ENCODE measurements at places on chromosomes 3 and 15.

DNA sequence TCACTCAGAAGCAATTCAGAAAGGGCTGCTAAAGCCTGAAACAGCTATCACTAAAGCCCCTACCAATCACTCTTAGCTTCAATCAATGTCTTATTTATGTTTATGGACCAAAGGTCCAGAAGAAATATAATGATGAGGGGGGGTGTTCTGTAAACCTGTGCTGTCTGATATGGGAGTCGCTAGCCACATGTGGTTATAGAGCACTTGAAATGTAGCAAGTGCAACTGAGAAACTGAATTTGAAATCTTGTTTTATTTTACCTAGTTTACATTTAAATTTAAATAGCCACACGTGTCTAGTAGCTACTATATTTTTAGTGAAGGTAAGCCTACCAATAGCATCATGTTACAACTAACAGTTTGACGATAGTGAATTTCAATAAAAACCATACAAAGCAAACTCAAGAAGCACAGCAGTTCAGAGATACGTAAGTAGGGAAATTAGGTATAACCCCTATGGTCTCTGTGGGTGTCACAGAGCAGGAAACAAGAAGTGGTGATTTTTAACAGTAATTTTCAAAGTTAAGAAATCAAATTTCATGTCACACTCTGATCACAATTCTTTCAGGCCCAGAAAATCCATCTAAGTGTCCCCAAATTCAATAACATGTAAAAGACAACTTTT, 3.6 kb downstream of the POU1F1 start:
- DNase-seq, result no peak

DNA sequence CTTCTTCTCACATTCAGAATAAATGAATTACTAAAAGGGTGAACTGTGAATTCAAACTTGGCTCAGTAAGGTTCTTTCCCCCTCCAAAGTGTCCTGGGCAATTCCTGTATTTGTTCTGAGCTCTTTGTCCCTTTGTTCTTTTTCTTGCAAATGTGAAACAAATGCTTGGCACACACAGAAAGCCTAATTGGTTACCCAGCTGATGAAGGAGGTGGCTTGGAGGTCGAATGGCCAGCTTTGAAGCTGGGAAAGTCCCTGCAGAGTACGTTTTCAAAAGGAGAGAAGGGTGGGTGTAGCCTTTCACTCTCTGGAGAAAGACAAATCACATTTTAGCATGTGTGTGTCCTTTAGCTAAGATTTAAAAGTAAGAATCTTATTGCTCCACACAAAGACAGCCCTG, 154.4 kb downstream of the PEX5L start:
- no peak for DNase-seq

- DNase-seq, result no peak
Measured at GRCh38 chr15:83283138-83283812, 1.2 kb downstream of the BNC1 start.

GRCh38 chr3:131922356-131922755, 112.5 kb downstream of the CPNE4 start:
- no peak for DNase-seq

DNA sequence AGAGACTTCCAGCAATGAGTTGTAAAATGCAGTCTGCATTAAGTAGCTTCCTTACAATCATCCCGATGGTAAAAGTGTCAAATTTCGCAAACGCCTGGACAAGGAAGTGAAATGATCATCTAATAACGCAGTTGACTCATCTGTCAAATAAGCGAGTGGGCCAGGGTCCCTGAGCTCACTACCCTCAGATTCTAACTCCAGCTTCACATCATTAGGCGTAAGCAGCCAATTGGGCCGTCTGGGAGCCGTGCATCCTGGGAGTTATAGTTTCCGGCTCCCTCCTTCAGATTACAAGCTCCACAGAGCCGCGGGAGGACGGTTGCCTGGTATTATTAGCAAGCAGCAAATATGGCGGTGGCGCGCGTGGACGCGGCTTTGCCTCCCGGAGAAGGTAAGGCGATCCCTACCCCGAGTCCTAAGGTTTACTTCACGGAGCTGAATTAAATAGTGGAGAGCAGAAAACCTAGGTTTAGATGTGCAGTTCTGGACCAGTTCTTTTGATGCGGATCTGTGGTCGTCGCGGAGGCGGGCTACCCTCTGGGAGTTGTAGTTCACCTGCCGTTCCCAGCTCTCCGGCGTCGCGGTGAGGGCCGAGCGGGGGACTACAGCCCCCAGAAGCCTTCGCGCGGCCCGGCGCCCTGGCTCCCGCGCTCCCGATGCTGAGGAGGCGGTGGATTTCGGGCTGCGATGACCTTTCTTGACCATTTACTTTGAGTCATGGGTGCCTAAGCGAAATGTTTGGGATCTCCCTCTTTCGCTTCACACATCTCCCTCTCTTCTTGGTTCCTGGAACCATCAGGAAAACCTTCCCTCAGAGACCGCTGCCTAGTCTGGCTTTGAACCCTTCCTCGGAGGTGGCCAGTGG, at the start of gene CEP97:
Gene CEP97 (plus strand): TSS at position 286 of the 865 bp plus-strand sequence. CDS start 63 bp downstream, at position 349.
- peak; percentile 82 for DNase-seq

DNA sequence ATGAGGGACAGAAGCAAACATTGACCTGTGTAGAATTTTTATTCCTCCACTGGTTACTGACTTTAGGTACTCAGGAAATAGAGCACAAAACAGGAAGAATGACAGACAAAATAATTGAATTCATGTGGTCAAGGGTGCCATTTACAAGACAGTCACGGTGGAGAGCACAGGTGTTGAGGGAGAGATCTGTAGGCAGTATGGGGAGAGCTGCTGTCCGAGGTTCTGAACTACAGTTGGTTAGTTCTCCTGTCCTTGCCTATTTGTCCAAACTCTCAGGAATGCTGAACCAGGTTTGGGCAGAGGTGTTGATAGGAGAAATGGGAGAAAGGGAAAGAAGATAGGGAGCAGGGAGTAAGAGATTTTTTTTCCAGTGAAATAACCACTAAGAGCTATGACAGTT, 178.5 kb upstream of the ZBTB20 start:
- no peak for DNase-seq

GRCh38 chr3:27079427-27080257, 289.5 kb downstream of the NEK10 start:
- DNase-seq, result no peak

DNA sequence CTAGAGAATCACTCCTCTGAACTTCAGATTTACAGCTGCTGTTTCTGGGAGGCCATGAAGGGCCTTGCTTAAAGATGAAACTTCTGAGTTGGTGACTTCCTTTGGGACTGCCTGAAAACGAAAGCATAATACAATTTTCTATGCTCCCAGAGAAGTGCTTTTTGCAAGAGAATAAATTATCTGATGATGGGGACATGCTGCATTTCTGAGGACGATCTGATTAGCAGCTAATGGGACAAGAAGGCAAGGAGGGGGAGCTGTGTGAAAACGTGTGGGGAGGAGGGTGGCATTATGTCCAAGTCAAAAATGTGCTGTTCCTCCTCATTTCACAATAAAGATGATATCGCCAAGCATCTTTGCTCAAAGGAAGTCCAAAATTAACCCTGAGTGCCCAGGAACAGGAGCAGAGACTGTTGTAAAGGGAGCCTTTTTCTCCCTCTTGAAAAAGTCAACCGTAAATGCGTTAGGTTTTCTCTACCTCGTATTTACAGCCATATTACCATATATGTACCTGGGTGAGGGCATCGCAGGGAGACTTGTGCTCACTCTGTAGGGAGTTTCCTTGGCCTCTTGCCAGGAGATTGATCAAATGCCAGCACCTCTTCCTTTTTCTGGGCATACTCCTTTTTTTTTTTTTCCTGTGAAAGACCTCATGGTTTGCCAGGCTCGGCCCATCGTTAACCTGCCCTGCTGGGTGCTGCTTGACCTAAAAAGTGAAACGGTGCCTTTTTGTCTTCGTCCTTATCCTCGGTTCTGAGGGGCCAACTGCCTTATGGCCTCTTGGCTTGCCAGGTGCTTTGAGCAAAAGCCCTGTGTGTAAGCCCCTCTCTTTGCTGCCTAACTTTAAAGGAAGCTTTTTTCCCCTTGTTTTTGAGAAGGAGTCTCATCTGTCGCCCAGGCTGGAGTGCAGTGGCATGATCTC, 11.5 kb downstream of the ITPR1 start:
- DNase-seq, result no peak

GRCh38 chr3:38165722-38166387, 518 bp downstream of the OXSR1 start:
- no peak for DNase-seq

DNA sequence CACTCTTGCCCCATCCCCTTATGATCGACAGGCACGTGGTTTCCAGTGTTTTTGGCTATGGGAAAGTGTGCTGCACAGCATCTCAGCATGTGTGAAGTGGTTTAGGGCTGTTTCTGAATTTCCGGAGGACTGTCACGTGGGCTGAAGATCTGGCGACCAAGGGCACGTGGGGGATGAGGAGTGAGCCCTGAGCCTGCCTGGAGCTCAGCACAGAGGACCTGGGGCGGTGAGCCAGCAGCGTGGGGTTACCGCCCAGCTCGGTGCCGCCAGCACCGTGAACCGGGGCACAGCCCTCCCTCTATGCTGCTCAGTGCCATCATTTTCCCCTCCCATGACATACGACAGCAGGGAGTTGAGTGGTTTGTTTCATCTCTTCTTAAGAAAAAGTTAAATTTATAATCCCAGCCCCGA, 150.2 kb downstream of the DNAJB8 start:
- no peak for DNase-seq

- DNase-seq, result no peak
Measured at GRCh38 chr3:126111566-126112475, 27.9 kb upstream of the SLC41A3 start.

- DNase-seq, result no peak
Measured at GRCh38 chr3:61358364-61358763, 107.1 kb upstream of the FHIT start.

DNA sequence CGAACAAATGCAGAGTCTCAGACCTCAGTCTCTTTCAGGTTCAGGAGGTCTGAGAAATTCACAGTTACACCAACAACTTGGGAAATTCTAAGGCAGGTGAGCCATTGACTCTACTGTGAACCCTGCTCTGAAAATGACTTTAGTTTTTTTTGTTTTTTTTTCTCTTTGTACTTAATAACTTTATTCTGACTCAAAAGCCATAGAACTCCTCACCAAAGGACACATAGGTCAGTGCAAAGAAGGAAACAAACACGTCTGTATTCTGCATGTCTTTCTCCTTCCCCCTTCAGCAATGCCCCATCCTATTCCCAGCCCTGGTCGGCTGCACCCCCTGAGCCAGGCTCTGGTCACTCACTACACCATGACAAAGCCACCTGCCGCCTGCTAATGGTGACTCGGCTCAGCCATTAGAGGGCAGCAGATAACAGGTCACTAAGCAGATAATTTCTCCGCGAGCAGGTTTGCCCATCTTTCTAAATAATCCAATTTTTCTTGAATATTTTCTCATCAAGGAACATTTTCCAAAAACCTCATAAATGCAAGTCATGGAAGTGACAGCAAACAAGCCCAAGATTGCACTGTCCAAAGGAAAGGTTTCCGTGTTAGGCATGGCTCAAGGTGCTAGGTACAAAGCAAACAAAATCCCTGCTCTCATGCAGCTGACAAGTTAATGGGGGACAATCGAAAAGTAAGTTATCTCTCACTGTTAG, 37.7 kb downstream of the TM4SF4 start:
- DNase-seq, result no peak

DNA sequence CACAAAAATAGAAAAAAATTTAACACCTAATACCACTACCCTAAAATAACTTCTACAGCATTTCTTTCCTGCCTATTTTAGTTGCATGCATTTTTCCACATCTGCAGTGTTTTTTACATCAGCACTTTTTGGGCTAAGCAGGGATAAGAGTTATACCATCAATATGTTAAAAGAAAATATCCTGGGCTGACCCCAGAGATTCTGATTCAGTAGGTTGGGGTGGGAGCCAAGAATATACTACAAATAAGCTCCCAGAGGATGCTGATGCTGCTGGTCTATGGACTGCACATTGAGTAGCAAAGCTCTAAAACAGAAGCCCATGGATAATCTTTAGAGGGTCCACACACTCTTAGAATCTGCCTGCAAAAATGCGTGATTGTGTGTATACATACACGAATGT, 14.8 kb downstream of the FYCO1 start:
- DNase-seq, result no peak

GRCh38 chr3:1275495-1275894, 182.7 kb downstream of the CNTN6 start:
- no peak for DNase-seq

DNA sequence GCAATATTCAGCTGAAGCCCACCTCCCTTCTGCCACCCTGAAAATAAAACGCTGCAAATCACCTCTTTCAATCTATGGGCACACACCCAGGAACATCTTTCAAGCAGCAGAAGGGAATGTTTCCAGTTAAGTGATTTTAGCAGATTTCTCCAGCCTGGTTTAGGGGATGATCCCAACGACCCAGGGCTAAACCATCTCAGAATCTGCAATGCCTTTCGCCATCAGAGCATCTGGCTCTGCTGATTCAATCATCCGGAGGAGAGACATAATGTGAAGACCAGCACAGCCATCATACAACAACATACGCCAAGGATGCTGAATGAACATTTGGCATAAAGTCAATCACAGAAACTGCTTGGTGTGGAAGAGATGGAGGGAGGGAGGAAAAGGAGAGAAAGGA, 15.5 kb upstream of the LRRN1 start:
- no peak for DNase-seq

DNA sequence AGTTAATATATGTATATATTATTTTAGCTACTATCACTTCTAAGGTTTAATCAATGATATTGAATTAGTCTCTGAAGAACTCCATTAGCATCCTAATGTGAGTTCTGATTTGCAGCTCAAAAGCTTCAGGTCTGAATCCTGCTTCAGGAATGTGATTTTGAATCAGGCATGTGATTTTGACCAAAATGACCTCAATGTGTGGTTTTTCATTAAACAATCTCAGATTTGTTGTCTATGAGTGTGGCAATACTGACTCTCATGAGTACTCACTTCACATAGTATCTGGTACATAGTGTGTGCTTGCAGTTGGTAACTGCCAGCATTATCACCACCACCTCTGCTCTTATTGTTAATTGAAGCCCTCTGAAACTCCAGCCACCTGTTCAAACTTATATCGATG, 251.0 kb downstream of the KCNH8 start:
- no peak for DNase-seq

GRCh38 chr15:26972636-26973035, 1.7 kb downstream of the GABRG3 start:
- no peak for DNase-seq

DNA sequence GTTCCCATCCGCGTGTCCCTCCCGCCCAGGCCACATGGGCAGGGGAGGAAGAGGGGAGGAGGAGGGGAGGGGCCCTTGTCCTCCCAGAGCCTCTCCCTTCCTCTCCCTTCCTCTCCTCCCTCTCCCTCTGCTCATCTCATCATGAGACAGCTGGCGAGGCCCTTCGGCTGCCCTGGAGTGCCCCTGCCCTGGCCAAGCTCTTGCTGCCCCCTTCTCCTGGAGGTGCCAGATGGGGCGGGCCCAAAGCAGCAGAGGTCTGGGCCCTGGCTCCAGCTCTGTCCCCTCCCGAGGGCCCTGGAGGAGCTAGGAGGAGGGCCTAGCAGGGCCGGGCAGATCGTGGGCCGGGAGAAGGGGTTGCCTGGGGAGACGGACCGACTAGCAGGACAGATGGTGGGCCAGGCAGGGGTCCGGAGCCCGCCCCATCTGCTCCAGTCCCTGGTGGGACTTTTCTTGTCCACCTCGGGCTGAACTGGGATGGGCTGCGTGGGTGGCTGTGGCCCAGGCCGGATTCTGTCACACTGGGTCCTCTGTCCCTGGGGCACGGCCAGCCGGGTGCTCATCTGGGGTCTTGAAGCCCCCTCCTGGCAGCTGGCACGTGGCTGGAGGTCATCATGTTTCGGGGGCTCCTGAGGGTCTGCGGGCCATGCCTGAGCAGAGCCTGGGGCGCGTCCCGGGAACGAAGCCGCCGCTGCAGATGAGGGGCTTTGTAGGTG, 183.4 kb downstream of the GOLGA6L6 start:
- no peak for DNase-seq
